ENCODE measurements at places on chromosomes 12 and 14. TPM values are rescaled to one million over a fixed set of nuclear protein-coding genes. Genes with fewer than 3 reads are reported as not detected.

- DNase-seq = no peak
Measured at GRCh38 chr14:82755923-82756322, 1222.3 kb upstream of the SEL1L start.

DNA sequence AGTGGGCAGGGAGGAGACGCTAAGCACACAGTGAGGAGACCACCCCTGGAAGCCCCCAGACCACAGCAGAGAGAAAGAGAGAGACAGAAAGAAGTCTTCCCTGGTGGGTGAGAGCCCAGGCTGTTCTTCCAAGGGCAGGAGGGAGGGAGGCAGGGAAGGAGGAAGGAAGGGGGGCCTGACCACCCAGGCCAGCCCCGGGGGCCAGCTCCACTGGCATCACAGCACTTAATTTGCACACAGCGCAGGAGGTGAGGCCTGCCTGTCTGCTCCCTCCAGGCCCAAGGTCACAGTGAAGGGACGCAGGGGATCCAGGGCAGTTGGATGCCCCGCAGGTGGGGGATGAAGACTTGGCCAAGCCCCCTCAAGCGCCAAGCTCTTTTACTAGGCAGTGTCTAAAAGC, 141.9 kb upstream of the C14orf180 start:
- DNase-seq = peak; percentile 44

GRCh38 chr14:89807151-89807550, 147.4 kb downstream of the EFCAB11 start:
- no peak for DNase-seq

DNA sequence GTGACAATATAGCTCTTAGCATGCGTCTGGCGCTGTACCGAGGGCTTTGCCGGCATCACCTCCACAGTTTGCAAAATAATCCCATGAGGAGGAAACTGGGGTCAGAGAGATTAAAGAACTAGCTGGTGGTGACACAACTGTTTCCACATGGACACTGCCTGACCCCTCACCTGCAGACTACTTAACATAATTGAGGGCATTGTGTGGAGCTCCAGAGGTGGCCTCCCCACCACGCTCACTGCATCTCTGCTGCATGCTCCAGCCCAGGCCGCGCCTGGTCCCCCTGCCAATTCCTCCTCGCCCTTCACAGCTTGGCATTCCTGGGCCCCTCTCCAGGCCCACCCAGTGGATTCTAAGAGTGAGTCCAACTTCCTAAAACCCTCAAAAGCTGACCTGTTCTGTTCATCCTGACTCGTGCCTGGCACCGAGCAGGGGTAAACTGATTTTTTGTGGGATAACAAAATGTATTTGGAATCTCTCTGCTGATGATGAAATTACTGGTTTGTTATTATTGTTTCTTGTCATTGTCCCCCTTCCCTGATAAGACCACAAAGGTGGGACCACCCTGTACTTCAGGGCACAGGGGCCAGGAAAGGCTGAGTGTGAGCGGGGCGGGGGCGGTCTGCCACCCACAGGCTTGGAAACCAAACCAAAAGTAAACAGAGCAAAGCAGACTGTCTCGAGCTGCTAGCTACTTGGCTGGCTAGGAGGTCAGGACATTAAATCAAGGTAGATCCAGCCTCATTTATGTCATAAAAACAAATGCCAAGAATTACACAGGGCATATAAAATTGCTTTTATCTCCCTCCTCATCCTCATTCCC, 40.6 kb downstream of the CHGA start:
- no peak for DNase-seq

- no peak for DNase-seq
Measured at GRCh38 chr12:68180792-68181744, 21.5 kb upstream of the IFNG start.

GRCh38 chr12:23169012-23169695, 544.2 kb downstream of the ETNK1 start:
- no peak for DNase-seq

GRCh38 chr12:21613931-21614330, 9.3 kb upstream of the GYS2 start:
- DNase-seq = no peak

- no peak for DNase-seq
Measured at GRCh38 chr12:90042920-90043641, 334.4 kb upstream of the ATP2B1 start.

DNA sequence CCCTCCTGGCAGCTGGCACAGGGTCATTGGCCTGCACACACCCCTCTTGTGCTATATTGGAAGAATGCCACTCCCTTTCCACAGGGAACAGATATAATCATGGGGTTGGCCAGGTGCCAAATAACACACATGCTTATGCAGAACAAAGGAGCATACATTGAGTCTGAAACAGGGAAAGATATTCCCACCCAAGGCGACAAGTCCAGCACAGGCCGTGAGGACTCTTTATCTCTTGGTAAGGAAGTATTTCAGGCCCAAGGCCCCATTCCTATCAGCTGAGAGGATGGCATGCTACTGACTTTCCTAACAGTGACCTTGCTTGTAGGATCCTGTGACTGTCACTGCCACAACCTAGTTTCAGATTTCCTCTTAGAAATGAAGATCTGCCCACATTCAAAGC, 59.0 kb upstream of the STXBP6 start:
- no peak for DNase-seq

GRCh38 chr12:59699421-59700152, 103.8 kb downstream of the SLC16A7 start:
- no peak for DNase-seq

The CCDC38 gene
- not detected for total RNA-seq

The MFAP5 gene
- 159 TPM for total RNA-seq

The CAPS2 gene
- 24.6 TPM for total RNA-seq
